ENCODE measurements at places on chromosomes 5 and 9. TPM values are rescaled to one million over a fixed set of nuclear protein-coding genes. Genes with fewer than 3 reads are reported as not detected.

DNA sequence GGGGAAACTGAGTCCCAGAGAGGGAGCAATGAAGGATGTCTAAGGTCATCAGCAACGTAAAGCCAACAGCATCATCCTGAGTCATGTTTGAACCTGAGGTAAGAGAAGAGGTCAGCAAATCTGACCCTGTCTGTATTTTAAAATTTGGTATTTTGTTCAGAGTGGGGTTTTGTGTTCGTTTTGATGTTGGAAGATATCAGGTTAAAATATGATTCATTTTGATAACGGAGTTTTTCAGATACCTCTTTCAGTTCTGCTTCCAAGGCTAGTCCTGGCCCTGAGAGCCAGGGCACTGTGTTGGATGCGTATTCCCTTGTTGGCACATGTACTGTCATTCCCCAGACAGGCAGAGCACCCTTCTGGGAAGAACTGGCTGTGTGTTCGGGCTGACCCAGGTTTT, 291.0 kb downstream of the NSG2 start:
- no peak for DNase-seq

DNA sequence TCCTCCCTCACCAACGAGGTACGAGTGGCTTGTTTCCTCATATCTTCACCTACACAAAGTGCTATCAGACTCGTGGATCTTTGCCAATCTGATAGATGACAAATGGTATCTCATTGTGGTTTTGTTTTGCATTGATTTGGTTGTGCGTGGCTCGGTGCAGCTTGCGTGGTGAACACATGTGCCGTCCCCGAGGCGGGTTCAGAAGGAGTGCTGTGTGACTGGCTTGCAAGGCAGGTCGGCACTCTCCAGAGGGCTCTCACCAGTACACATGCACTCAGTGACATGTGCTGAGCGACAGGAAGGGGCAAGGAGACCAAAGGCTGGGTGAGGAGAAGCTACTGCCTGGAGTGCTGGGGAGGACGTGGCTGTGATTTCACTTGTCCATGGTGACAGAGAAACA, 95.3 kb upstream of the PITX1 start:
- DNase-seq, result no peak

DNA sequence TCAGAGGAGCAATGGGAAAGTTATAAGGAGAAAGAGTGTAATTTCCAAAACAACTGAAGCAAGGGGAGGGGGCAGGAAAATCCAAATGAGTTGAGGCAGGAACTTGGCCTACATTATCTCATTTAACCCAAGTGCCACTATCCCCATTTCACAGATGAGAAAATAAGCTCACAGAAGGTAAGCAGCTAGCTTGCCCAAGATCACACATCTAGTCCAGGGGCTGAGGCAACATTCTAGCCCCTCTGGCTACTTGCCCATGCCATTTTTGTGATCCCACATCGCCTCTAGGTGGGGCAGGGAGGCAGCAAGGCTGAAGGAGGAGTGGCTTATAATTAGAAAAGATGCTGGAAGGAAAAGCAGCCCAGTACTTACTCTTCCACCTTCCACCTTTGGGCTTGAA, 2.6 kb upstream of the PSIP1 start:
- peak; percentile 80 for DNase-seq

DNA sequence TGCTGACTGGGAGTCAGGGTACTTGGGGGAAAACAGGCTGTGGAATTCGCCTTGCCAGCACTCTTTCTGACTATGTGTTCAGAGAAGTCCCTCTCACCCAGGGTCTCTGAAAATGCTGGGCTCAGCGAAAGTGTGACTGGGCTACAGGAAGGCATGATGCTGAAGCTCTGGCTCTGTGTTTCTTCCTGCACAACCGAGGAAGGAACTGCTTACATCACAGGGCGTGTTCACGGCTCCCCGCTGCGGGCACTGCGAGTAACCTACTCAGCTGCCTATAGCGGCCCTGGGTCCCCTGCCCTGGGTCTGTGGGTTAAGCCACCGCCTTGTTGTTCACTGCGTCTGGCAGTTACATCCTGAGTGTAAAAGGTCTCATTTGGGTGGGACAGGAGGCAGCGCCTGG, 222.4 kb upstream of the IRX4 start:
- no peak for DNase-seq

DNA sequence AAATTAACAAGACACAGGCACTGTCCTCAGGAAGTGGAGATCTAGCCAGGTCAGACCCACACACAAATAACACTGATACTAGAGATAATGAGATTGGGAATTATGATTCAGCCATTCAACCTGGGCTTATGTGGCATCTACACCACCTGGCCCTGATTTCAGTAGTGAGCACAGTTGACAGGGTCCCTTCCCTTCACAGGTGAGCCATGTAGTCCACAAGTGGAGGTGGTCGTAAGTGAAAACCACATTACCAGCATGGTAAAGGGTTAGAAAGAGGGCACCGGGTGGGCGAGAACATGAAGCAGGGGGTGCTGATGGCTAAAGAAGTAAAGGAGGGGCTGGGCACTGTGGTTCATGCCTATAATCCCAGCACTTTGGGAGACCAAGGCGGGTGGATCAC, 48.3 kb upstream of the IL17B start:
- DNase-seq, result no peak

Gene CDH9
- total RNA-seq, result 0.79 TPM
